ENCODE measurements at places on chromosomes 4 and X. TPM values are rescaled to one million over a fixed set of nuclear protein-coding genes. Genes with fewer than 3 reads are reported as not detected.

The NOX1 gene
- total RNA-seq = 0.14 TPM

The TMEM150C gene
- 1.4 TPM for total RNA-seq

The ACE2 gene
- total RNA-seq = not detected

The SERTM2 gene
- total RNA-seq = not detected

The GPRIN3 gene
- 1.5 TPM for total RNA-seq

The SOD3 gene
- not detected for total RNA-seq

The HS3ST1 gene
- 0.59 TPM for total RNA-seq

The SSX2 gene
- not detected for total RNA-seq

The OTC gene
- not detected for total RNA-seq

The DCAF12L2 gene
- total RNA-seq = 0.18 TPM

The FAM236B gene
- not detected for total RNA-seq

The BEX2 gene
- 9.2 TPM for total RNA-seq

The CT45A2 gene
- not detected for total RNA-seq

The SLIT2 gene
- total RNA-seq = 0.03 TPM

The SLC9B2 gene
- total RNA-seq = 7.1 TPM

The TRIM60 gene
- not detected for total RNA-seq

The DAPP1 gene
- total RNA-seq = not detected

All from A549 treated with Mapracorat at 1 μM for 4 hours (cell line).